ENCODE measurements at places on chromosomes 11 and 22.

DNA sequence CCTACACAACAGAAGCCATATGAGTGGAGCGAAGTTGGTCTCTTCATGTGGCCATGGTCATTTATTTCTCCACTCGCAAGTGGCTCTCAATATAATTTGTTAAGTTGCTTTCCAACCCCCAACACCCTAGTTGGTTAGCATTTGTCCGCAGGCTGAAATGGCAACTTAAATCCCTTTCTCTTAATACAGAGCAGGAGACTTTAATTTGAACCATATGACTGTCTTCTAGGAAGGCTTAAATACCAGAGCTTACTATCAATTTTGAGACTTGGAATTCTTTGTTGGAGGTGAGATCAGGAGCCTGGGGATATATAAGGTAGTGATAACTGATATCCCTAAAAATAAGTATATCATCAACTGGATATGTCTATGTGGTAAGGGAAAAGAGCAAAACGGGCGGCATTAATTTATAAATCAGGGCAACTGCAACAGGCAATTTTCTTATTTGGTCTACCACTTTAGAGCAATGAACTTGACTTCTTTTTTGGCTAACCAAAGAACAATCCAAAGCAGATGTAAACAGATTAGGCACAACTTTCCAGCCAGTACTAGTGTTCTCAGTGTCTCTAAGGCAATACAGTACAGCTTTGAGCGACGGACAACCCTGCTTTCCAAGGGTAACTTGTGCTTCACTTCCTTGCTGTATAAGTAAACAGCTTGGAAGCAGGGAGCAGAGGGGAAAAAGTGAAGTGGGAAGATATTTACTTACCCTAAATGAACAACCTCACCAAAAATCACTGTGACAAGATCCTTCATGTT is 74.7 kb upstream of the APOA1 start:
- no peak for DNase-seq

DNA sequence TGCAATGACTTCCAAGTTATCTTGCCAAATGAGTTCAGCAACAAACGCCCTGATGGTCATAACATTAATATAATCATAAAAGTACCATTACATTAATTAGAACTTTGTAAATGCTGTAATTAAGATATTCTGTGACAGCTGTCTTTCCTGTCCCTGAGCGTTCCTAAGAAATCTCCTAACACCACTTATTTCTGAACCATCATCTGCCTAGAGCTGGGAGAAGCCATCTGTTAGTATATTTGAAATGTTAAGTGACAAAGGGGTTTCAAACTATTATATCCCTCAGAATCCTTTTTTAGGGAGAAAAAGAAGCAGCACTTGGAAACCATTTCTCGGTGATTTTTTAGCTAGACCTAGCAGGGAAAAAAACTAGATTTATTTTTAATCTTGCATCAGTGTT is 657.5 kb downstream of the FAM181B start:
- DNase-seq: no peak

- no peak for DNase-seq
Measured at GRCh38 chr11:70807195-70807543, 408.8 kb downstream of the CTTN start.

- DNase-seq: no peak
Measured at GRCh38 chr22:29011240-29012100, 50.2 kb downstream of the C22orf31 start.

- no peak for DNase-seq
Measured at GRCh38 chr11:30895046-30895445, 308.9 kb upstream of the MPPED2 start.

GRCh38 chr11:68825571-68825970 is 16.1 kb downstream of the CPT1A start:
- no peak for DNase-seq

DNA sequence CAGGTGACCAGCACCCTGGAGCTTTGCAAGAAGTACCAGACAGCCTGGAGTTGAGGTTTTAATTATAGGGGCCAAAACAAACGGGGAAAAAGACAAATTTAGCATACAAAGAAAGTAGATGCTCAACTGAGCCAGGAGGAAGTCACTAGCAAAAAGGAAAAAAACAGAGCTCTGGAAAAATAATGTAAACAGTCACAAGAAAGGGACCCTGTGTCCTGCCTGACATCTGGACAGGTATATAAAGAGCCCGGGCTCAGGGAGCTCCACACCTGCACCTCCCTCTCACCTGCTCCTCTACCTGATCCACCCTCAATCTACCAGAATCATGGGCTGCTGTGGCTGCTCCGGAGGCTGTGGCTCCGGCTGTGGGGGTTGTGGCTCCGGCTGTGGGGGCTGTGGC is at the start of gene KRTAP5-10:
Gene KRTAP5-10 (plus strand): TSS at position 301 of the 400 bp plus-strand sequence. CDS start 25 bp downstream, at position 326.
- no peak for DNase-seq

DNA sequence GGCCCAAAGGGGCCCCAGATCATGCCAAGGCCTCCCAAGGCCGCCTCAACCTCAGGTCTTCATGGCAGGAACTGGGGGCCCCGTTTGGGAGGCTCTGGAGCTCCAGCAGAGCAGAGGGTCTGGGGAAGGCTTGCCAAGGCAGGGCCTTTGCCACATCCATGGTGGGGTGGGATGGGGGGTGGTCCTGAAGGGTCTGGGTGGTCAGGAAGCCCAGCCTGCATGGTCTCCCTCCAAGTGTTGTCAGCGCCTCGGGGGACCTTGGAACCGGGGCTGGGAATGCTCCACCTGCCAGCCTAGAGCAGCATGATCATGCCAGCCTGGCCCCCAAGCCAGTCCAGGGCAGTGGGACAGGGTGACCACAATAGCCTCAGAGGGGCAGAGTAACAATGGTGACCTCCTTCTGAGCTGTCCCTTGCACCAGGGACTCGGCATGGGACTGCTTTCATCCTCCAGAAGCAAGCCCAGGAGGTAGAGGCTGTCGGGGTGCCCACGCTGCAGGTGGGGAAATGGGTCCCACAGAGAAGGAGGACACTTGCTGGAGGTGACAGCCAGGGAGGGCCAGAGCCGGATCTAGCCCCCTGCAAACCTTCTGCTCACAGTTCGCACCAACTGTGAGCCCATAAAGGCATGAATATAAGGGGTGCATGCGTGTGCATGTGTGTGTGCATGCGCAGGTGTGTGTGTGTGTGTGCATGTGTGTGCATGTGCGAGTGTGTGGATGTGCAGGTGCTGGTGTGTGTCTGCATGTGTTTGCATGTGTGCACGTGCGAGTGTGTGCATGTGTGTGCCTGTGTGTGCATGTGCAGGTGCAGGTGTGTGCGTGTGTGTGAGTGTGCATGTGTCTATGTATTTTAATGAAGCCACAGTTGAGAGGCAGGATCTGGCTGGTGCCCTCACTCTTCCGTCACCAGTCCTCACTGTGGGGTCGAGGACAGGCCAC is 63.8 kb downstream of the MYEOV start:
- no peak for DNase-seq

GRCh38 chr11:35267504-35267903 is 128.5 kb downstream of the CD44 start:
- no peak for DNase-seq
